RPMI7951 (cell line): ENCODE measurements at places on chromosomes 3 and 15.

DNA sequence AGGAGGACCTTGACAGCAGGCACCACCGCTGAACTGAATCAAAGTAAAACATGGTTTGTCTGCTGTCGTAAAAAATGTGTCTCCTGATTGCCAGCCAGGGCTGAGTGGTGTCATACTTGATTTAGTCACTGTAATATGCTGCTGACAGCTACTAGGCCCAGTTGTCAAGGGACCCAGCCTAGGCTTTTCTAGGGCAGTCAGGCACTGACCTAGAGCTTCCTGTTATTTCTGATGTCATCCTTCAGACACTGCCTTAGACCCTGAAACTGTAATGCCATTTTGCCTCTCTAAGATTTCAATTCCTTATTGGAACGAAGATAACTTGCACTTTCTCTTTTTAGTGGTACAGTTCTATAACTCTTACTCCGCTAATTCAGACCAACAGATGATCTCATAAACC lies 2.6 kb upstream of the MRPL3 start:
- no peak for DNase-seq

DNA sequence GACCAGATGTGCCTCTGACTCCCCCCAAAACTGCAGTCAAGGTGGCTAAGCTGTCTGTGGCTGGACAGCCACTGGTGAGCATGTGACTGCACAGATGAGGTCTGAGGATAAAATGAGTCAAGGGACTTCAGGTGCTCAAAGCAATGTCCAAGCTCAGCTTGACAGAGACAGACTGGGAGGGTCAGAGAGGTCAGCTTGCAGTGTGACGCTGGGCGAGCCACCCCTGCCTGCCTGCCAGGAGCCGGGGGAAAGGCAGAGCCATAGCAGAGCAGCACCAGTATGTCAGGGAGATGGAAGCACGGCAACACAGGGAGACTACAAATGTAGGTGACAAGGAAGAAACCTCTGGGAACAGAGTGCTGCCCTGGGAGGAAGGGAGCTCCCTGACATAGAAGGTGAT lies 399.4 kb downstream of the OCA2 start:
- DNase-seq: no peak

- no peak for DNase-seq
These were observed 63.9 kb downstream of the XXYLT1 start for GRCh38 chr3:195207056-195207455.

DNA sequence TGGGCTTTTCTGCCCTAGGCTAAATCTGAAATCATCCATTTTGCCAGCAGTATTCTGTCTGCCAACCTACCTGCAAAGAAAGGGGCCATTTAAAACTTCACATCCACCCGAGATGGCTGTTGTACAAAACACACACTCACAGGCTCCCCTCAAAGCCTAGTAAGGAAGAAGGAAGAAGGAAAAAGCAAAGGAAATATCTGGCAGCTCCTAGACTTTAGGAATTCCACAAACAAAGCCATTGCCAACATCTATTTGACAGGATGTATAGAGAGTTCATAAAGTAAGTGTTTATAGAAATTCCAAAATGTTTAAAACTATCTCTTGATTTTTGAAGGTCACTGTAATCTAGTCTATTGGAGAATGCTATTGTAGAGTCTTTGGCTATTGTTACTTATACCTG lies 91.9 kb upstream of the THBS1 start:
- DNase-seq: peak; percentile 23

DNA sequence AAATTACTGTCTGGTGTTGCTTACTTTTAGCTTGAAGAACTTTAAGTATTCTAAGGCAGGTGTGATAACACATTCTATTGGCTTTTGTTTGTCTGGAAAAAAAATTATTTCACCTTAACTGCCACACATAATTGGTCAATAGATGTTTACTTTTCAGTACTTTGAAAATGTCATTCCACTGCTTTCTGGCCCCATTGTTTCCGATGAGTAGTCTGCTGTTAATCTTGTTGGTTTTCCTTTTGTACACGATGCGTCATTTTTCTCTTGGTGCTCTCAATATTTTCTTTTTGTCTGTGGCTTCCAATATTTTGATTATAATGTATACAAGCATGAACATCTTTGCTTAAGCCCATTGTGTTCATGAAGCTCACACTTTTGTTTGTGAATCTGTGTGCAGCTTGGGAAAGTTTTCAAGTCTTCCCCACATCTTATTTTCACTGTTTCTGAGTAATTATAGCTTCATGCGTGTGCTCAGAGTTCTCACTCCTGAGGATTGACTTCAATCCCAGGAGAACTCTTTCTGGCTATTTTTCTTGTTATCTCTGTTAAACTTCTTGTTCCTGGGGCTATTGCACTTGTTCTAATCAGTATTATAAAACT lies 664.7 kb downstream of the IGSF11 start:
- DNase-seq: no peak

- DNase-seq: peak; percentile 65
These were observed 62.7 kb downstream of the EOMES start for GRCh38 chr3:27659279-27660021.

GRCh38 chr3:119636891-119637611 lies 23.3 kb downstream of the POPDC2 start:
- DNase-seq: no peak

- DNase-seq: no peak
These were observed 163.8 kb upstream of the RGMA start for GRCh38 chr15:93252780-93253179.

- DNase-seq: no peak
These were observed 79.4 kb upstream of the PRR23E start for GRCh38 chr3:127113571-127113891.

- DNase-seq: peak; percentile 59
These were observed 695.4 kb downstream of the FHIT start for GRCh38 chr3:60555686-60556354.

DNA sequence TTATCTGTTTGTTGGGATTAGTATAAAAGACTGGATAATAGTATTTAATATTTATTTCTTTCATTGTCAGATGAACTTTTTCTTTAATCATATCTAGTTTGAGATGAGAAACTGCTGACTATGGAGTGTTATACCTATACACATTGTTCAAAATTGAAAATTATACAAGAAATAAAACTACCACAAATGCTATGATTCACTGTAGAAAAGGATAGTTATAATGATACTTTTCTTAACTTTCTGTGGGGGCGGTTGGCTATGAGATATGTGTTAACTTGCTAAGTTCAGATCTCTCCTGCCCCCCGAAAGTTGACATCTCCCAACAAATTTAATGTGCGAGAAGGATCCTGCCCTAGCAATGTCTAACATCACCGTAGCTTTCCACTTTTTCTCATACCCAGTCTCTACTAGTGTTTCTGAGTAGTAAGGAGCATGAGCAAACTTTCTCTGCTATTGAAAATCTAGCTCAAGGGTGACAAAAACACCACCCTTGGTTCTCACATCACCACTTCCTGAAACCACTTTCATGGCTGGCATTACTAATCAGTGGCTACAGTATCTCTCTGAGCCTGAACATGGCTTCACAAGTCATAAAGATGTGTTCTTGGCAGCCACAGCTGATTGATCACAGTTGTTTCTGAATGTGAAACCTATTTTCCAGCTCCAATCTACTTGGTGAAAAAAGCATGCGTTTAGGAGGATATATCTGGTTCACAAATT lies 15.8 kb upstream of the SAMMSON start:
- DNase-seq: no peak

DNA sequence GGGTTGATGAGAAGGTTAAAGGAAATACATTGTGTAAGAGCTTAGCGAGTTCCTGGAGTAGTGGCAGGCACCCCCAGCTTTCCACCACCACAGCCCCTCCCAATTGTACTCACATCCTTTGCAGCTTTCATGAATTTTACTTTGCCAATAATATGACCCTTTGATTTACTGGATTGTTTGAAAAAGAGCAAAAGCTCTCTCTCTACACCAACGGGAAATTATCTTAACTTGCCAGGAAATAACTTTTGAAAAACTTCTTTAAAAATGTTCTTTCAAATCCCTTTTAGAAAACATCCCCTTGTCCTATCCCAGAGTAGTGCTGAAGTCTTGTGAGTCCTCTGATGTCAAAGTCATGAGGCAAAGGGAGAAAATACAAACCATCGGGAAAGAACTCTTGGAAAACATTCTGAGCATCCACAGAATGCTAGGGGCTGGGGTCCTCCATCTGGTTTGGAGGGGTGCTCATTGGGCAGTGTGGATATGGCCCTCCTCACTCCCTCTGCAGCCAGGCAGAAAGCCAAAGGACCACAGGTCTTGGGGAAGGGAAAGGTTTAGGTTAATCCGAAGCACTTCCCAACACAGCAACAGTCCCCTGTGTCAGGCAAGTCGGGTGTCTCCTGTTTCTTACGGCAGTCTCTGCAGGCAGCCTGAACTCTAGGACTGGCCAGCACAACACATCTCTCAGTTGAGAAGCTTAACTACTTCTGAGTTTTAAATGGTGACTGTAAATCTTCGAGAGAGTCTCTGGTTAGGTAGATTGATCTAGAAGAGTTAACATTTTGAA lies 36.5 kb downstream of the BOC start:
- DNase-seq: no peak

DNA sequence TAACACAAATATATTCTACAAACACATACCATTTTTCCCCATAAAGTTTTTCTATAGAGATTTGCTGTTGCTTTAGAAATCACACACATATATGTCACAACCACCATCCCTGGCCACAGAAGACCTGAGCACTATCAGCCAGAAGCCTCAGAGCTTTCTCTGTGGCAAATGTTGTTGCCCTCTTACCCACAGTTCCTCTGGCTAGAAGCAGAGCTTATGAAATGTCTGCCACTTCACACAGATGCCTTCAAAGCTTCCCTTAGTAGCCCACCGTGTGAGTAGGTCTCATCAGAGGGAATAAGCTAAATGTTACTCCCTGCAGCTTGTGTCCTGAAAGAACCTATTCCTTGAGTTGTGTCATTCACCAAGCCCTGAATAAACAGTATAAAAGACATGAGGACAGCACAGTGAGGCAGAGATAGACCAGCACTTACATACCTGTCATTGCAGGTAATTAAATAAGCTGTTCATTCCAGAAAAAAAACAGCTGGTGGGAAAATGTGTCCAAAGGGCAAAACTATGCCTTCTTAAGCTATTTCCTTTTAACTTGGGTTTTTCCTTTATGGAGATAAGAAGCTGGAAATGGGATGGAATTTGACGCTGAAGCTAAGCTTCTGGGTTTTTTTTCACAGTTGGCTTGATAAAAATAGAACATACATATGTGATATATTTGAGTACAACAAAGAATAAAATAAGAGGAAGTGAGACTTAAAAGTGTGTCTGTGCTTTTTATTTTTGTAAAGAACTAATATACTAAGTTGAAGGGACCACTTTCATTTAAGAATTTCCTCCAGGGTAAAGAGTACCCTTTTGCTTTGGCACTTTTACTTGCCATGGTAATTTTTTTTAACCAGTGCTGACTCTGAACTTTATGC lies 391.4 kb downstream of the KCNH8 start:
- no peak for DNase-seq
